ENCODE measurements at places on chromosomes 3 and 15. TPM values are rescaled to one million over a fixed set of nuclear protein-coding genes. Genes with fewer than 3 reads are reported as not detected.

The COL6A5 gene
- total RNA-seq: not detected

The ZNF774 gene
- 0.20 TPM for total RNA-seq

The RPS17 gene
- total RNA-seq: 3,180 TPM

The GPR176 gene
- not detected for total RNA-seq

The CAMP gene
- total RNA-seq: not detected

The ZNF621 gene
- 8.8 TPM for total RNA-seq

The DZIP1L gene
- not detected for total RNA-seq

The DIS3L gene
- 24.3 TPM for total RNA-seq

The MAN2C1 gene
- 546 TPM for total RNA-seq

The NEK10 gene
- 0.77 TPM for total RNA-seq

The IL20RB gene
- 2.2 TPM for total RNA-seq

The SCAANT1 gene
- 1.4 TPM for total RNA-seq

The INSYN1 gene
- total RNA-seq: not detected

The PPARG gene
- total RNA-seq: 0.27 TPM

The ALDH1L1 gene
- not detected for total RNA-seq

The AVEN gene
- 4.5 TPM for total RNA-seq

The NBEAL2 gene
- total RNA-seq: 170 TPM

The KBTBD12 gene
- not detected for total RNA-seq
